Fibroblast of pulmonary artery (primary cell): ENCODE measurements at places on chromosomes 1 and 21.

DNA sequence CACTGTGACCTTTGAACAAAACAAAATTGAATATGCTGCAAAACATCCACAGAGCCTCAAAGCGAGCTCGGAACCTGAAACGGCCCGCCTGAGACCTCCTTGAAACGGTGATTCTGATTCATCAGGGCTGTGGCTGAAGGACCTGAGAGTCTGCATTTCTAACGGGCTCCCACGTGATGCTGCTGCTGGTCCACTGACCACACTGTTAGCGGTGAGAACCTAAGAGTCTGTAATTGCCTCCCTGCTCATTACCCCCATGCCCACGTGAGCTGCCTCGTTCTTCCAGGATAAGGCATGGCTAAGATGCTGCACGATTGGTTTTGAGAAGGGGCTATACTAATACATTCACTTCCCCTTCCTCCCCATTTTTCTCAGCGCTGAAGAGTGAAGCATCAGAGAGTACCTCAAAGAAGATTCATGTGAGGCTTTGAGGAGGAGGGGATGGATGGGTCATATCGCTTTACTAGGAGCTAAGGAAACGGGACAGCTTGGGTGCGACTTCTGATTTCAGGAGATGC, 9.7 kb downstream of the TLR5 start:
- no peak for DNase-seq

- no peak for DNase-seq
Measured at GRCh38 chr1:183688341-183689060, 35.4 kb upstream of the APOBEC4 start.

DNA sequence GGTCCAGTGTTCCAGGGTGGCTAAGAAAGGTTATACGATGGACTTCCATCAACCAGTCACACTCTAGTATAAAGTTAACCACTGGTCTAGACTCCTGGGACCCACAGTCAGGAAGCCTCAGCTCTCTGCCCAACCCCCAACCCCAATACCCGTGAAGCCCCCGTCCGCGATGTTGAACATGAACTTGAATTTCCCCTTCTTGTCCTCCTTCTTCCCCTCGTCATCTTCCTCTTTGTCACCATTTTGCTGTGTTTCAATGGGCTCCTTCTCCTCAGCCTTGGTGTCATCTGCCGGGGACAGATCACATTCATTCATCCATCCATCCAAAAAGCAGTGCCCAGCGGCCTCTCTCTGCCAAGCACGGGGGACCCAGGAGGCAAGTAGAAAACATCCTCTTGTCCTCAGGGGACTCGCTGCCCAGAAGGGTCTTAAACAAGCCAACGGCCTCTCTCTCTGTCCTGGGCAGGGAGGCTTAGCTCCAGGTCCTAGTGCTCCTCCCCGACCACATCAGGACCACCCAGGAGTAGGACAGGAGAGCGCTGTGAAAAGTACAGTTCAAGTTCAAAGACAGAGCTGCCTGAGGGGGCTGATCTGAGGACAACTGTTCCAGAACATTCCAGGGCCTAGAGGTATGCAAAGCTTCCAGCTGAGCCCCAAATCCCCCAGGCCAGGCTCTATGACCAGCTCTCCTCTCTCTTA, 66.5 kb downstream of the KCNAB2 start:
- DNase-seq, result no peak

GRCh38 chr1:160046494-160047110, 14.8 kb upstream of the PIGM start:
- peak; percentile 55 for DNase-seq

DNA sequence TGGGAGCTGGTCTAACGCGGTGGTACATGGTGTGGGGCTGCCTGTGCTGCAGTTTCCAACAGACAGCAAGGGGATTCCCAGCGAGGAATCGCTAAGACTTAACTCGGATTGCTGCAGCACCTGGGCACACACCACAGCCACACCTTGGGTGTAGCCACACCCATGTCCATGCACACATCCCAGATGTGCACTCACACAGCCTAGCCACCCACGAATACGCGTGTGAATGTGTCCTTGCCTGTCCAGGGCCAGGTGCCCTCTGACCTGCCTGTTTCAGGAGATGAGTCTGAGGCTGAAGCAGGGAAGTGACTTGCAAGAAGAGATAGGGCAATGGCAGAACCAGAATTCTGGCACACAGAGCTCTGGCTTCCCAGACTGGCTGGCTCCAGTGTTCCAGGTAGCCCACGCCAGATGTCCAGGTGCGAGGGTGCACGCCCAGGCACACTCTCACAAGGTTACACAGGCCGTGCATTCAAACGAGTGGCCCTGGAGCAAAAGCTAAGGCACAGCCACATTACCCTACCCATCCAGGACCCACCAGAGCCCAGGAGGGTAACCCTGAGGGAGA, 272.7 kb downstream of the TRABD2B start:
- DNase-seq, result no peak

DNA sequence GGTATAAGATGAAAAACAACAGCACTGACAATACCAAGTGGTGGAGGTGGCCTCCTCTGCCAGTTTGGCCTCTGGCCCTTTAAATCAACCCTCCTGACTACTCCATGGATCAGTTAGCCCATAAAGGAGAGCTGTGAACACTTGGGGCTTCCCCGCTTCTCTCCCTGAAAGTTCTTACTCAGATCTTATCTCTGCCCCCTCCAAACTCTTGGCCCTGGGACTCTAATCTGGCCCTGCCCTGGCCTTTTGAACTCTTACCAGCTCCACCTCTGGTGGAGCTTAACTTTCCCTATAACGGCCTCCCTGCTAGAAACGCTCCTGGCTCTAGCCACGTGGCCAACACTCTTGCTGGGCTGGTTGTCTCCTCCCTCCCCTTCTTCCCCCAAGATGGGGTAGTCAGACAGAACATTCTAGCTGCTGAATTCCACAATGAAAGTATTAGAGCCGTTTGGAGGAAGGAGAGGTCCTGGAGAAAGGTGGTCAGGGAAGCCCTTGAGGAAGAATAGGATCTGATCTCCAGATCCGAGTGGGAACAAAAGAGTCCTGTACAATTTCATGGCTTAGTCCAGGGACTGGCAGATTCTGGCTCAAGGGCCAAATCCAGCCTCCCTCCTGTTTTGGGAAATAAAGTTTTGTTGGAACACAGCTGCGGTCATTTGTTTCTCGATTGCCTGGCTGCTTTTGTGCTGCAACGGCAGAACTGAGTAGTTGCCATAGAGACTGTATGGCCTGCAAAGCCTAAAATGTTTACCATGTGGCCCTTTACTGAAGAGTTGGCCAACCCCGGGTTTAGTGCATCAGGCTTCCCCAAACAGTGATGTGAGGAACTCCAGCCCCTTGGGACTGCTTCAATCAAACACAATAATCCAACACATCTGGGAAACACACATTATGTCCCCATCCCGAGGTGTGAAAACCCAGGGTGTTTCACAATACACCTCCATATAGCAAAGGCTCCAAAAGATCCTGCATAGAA, 9.5 kb upstream of the PIGR start:
- DNase-seq, result no peak

- no peak for DNase-seq
Measured at GRCh38 chr21:27475363-27475955, 508.6 kb upstream of the ADAMTS5 start.

- DNase-seq, result no peak
Measured at GRCh38 chr1:77415579-77415978, 133.8 kb downstream of the AK5 start.

DNA sequence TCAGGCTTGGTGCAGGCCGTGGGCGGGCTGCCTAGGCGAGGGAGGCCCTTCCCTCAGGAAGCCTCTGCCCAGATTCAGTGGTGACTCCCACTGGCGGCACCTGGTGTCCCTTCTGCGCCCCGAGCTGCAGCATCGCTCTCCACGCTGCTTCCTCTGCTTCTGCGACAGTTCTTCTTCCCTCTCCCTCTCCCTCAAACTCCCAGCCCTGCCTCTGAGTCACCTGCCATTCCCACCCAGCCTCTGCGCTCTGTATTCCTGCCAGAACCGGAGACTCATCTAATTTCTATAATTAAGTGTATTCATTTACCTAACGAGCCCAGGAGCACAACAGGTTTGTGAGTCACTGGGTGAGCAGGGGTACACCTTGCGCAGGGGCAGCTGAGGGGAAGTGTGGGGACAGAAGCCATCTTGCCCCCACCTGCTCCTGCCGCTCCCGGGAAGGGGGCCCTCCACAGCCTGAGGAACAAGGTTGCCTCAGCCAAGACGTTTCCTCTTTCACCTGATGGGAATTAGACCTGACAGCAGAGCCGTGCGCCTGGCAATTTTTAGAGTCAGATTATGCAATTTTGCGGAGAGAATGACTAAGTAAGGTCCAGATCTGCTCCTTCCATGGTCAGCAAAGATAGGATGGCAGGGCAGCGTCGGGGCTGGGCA, 19.4 kb downstream of the KCNC4 start:
- no peak for DNase-seq

DNA sequence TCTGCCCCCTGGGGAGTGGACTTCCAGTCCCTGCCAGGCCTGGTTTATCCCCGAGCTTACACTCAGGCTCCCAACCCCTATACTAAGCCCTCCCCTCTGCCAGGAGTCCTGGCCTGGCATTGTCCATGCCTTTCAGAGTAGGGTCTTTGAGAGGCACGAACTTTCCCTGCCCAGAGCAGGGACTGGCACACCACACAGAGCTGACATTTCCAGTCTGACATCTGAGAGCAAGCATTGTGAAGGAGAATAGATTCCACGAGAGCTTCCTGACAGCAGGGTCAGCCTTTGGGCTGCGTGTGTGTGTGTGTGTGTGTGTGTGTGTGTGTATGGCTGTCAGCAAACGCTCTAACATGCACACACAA, 59.5 kb upstream of the LAPTM5 start:
- no peak for DNase-seq

- peak; percentile 12 for DNase-seq
Measured at GRCh38 chr1:66758241-66758755, 6.0 kb downstream of the DYNLT5 start.

- DNase-seq, result no peak
Measured at GRCh38 chr1:82932727-82933126, 1066.2 kb downstream of the TTLL7 start.

GRCh38 chr1:110060034-110060661, 10.3 kb downstream of the ALX3 start:
- peak; percentile 35 for DNase-seq

GRCh38 chr1:24201941-24202440, 14.9 kb upstream of the IFNLR1 start:
- peak; percentile 94 for DNase-seq

- no peak for DNase-seq
Measured at GRCh38 chr1:27153927-27154358, 982 bp downstream of the SLC9A1 start.

DNA sequence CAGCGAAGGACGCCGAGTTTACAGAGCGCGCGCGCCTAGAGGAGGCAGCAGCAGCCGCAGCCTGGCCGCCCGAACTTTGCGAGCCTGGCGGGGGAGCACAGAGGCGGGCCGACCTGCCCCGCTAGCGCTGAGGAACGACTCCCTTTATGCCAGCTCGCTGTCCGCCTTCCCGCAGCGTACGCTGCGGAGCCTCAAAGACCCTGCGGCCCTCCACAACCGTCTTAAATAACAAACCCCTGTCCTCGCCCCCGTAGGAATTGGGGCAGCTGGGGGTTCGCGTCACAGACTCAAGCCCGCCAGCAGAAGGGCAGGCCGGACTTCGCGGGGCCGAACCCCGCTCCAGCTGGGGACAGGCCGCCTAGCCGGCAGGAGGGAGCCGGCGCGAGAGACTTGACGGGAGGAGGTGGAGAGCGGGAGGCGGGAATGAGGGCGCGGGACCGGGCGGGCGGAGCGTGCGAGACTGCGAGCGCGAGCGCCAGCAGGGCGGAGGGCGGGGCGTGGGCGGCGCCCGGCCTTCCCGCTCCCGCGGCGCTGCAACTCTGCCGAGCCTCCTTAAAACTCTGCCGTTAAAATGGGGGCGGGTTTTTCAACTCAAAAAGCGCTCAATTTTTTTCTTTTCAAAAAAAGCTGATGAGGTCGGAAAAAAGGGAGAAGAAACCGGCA, 1.8 kb upstream of the CDKN2C start:
- DNase-seq, result peak; percentile 91

GRCh38 chr21:46096596-46097335, 1.1 kb upstream of the COL6A2 start:
- DNase-seq, result no peak

DNA sequence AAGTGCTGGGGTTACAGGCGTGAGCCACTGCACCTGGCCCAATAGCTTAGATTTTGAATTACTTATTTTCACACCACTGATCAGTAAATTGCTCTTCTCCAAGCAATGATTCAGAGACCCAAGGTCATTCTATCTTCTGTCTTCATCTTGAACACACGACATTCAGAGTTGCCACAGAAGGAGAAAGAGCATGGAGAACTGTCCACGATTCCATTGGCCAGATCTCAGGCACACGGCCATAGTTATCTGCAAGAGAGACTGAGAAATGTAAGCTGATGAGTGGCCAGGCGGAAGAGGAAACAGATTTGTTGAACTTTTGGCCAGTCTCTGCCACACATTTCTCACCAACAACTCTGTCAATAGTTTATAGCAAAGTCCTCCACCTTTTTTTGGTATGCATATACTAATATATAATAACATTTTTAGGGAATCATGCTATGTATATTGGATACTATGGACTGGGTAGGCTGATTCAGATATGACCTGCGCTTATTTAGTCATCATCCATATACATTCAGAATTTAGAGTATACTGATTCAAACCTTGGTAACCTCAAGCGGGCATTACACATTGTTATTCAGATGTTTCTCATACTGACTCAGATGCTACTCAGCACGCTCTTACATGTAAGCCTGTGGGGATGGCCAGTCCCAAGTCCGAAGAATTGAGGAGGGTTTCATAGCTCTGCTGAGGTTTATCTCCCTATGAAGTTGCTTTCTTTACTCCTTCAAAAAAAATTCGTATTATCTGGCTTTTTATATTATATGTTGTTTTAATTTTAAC, 25.5 kb upstream of the CAP1 start:
- peak; percentile 81 for DNase-seq

DNA sequence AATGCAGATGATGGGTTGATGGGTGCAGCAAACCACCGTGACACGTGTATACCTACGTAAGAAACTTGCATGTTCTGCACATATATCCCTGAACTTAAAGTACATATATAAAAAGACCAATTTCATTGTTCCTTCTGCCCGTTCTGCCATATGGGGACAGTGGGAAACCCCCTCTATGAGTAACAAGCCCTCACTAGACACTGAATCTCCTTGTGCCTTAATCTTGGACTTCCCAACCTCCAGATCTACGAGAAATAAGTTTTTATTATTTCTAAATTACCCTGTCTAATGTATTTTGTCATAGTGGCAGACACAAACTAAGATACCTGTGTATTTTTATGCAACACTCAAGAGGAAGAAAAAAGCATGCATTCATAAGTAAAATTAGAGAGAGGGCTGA, 10.0 kb downstream of the GBP7 start:
- no peak for DNase-seq
